ENCODE measurements at places on chromosomes 7 and 10.

- no peak for DNase-seq
Observed at GRCh38 chr10:53990799-53991238, 810.2 kb downstream of the PCDH15 start.

DNA sequence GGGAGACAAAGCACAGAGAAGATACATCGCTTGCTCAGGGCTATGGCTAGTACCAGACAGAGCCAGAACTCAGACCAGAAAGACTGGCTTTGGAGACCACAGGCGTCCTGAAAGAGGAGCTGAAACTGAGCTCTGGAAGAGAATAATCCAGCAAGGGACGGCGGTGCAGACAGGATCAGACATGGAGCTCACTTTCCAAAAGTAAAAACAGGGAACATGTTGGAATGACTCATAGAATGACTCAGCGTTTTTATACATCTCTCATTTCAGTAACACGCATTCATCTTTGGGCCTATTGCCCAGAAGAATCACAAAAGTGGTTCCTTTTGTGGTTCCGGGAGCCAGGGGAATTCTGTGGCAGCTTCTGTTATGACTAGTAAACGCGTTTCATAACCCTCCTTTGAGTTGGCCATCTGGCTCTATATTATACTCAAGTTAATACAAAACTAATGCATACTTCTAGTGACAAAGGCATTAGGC is 37.2 kb downstream of the PLEKHS1 start:
- DNase-seq = no peak

DNA sequence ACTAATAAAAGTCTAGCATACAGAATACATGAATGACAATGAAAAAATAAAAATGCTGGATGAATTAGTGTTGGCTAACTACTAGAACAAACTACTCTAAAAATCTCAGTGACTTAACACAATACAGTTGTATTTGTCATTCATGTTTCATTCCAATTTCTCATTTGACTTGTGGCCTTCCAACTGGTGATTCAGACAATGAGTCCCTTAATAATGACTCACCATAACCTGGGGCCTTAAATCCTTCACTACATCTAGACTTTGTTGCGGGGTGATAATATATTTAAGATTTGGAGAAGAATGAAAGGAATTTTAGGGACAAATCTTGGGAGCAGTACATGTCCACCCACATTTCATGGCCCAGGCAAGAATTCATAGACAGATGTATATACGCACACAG is 90.5 kb upstream of the POM121L12 start:
- no peak for DNase-seq

GRCh38 chr7:101118856-101119255 is 8.0 kb upstream of the SERPINE1 start:
- no peak for DNase-seq

DNA sequence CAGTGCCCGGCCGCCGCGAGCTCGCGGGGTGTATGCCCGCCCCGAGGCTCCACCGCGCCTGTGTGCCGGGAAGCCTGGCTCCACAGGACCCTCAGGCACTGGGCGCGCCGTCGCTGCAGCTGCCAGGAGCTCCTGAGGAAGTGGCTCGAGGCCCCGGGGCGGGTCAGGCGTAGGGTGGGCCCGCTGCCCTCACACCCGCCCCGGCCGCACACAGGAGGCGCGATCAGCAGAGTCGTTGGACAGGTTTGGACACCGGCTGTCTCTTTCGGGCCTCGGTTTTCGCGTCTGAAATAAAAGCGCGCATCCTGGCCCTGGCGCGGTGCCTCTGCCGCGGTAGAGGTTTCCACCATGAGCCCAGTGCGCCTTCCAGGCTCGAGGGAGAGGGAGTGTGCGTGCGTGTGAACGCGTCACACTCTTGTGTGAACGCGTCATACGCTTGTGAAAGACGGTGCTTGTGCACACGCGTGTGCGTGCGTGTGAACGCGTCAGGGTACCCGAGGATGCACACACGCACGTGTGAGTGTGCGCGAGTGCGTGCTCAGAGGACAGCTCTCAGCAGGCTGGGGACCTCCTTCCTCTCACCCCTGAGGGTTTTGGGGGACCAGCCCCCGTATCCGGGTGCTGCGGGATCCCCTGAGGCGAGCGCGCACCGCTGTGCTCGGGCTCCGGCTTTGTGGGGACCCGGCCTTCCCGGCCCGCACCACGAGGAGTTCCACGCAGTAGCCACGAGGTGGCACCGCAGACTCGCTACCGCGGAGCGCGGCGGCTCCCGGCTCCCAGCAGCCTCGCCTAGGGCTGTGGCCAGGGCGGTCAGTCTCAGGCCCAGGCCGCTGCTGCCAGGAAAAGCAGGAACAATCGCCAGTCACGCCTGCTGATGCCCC is 83.8 kb downstream of the BMS1 start:
- DNase-seq = no peak

GRCh38 chr10:123958241-123958640 is 66.6 kb upstream of the CPXM2 start:
- DNase-seq = no peak

- no peak for DNase-seq
Observed at GRCh38 chr7:87806150-87806549, 70.0 kb downstream of the SLC25A40 start.

DNA sequence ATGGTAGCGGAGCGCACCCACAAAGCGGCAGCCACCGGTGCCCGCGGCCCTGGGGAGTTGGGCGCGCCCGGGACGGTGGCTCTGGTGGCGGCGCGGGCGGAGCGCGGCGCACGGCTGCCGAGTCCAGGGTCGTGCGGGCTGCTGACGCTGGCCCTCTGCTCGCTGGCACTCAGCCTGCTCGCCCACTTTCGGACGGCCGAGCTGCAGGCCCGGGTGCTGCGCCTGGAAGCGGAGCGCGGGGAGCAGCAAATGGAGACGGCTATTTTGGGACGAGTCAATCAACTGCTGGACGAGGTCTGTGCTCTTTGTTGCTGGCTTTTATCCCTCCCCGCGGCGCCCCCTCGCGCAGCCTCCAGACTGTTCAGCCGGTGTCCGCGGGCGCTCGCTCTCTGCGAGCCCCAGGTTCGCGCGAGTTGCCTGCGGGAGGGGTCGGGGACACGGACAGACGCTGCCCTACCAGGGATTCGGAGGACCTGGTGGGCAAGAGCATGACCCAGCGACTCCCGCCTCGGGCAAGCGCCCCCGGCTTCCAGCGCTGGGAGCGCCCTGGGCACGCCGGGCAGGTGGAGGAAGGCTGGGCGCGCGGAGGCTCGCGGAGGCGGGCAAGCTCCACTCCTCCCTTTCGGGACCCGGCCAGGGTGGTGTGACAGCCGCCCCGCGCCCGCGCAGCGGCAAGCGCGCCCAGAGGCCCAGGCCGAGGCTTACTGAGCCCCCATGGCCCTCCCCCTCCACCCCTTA is 887 bp downstream of the COL13A1 start:
- DNase-seq = no peak

DNA sequence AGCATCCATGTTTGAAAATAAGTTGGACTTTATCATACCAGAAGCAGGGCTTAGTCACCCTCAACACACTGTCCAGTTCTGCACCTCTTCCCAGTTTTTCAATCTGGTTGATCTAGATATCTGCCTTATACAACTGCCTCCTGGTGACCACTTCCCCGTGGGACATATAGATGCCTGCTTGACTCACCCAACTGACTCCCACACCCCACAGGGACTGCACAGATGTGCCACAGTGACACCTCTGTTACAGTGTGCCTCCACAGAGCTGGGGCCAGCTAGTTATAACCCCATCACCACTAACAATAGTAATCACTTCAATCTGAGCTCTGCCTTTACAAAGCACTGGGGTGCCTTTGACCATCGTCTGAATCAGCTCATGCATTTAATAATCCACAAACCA is 82.6 kb upstream of the AOAH start:
- no peak for DNase-seq

DNA sequence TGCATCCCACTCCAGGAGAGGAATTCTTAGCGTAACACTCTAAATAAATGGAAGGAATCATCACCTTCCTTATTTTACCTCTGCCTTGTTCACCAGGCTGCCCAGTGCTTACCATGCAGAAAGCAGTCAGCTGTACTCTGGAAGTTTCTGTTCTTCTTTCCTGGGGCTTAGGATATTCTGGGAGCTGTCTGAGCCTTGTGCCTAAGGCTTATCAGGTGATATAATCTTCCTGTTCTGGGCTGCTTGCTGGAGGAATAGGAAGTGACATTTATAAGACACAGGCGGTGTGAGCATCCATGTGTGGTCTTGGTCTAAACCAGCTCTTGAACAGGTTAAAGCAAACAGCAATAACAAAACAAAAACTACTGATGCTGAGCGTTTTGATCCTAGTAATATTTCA is 13.5 kb downstream of the KCTD7 start:
- no peak for DNase-seq

- DNase-seq = no peak
Observed at GRCh38 chr7:117012284-117012683, 59.0 kb downstream of the ST7 start.

GRCh38 chr7:66187905-66188304 is 17.2 kb upstream of the TPST1 start:
- DNase-seq = no peak

DNA sequence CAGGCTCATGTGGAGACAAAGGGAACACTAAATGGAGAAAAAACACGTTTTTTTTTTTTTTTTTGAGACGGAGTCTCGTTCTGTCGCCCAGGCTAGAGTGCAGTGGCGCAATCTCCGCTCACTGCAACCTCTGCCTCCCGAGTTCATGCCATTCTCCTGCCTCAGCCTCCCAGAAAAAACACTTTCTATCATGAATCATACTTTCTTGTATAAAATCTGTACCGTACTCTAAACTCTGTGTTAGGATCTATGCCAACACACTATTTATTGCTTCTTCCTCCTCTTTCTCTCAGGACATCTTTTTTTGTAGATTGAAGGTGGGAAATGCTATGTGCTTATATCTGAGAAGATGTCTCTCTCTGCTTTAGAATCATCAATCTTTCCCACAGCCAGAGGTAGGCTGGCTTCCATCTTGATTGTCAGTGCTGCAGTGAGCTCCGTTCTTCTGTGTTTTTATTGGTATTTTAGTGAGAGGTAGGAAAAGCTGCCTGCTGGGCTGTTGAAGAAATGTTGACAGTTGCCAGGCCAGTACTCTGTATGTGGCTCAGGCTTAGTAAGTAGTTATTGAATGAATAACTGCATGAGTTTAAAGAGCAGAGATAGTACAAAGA is 101.1 kb downstream of the GPR85 start:
- DNase-seq = no peak

DNA sequence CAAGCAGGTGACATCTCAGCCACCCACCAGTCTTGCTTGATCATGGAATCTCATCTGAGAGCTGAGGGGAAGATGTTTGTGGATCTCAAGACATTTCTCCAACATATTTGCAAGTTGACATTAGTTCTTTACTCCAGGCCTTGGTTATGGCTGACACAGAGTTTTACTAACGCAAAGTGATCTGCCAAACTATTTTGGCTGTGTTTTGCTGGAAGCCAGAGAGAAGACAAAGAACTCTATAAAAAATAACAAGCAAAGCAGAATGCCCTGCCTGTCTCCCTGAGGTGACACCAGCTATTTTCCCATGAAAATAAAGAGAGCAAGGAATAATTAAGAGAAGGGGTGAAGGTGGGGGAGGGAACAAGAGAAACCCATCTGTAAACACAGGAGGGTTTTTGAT is 286.4 kb downstream of the WDR11 start:
- DNase-seq = no peak

GRCh38 chr10:31975157-31975765 is 46.6 kb upstream of the ARHGAP12 start:
- no peak for DNase-seq

GRCh38 chr10:77576007-77576367 is 61.6 kb downstream of the KCNMA1 start:
- no peak for DNase-seq

DNA sequence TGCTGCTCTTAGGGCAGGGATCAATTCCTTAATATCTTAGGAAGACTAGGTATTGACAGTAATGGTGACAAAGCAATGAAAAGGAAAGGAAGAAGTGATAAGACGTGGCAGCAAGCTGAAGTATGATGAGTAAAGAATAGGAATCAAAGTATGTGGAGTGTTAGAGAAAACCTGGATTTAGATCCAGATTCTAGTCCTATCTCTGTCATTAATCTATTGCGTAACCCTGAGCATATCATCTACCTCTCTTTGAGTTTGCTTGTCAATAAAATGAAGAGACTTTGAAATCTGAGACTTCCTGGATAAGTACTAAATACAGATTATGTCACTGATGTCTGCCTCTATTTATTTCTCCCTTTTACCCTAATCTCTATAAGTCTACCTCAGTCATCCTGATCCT is 89.2 kb downstream of the PTEN start:
- no peak for DNase-seq

DNA sequence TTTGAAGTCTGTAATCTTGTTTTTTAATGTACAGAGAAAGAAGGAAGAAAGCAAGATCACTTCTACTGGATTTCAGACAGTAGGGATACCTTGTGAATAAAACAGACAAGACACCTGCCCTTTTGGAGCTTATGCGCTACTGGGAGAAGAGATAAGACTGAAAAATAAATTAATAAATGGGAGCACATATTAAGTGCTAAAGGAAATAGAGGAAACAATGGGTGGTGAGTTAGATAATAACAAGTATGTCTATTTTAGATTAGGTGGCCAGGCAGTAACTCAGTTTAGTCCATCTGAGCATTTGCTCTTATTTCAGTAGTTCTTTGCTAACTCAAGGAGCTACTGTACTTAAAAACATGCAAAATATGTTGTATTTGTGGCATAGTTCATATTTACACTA is 15.9 kb downstream of the MIOS start:
- DNase-seq = no peak

DNA sequence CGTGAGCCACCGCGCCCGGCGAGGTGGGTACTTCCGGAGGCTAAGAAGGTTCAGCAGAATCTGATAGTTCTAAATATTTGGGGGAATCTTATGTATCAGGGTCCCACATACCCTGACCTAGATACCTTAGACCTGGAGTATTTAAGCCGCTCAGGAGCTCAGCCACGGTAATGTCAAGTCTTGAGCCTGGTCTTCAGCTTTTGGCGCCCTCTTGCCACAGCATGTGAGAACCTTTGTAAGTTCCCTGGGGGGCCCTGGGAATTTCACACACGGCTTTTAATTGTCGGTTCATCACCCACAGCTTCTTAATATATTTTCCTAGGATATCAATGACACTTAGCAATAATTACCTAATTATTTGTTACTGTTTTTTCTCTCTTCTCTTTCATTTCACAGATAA is 324.3 kb upstream of the GALNT17 start:
- no peak for DNase-seq

- no peak for DNase-seq
Observed at GRCh38 chr7:147595042-147595441, 995.5 kb upstream of the C7orf33 start.
